ENCODE measurements at places on chromosomes 12 and 14. TPM values are rescaled to one million over a fixed set of nuclear protein-coding genes. Genes with fewer than 3 reads are reported as not detected.

DNA sequence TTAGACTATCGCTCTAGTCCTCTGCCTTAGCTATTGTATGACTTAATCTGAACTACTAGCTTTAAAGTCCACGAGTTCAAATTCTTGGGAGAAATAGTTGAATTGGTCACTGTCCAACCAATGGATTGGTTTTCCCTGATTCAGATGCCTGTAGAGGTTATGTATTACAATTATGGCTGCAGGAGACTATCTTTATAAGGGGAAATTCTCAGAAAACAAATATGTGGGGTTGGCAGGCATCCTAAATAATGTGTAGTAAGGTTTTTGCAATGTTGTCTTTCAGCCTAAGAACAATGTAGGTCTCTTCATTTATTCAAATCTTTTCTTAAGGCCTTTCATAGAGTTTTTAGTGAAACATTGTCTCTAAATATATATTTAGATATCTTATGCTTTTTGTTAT, 26.9 kb downstream of the MYRFL start:
- no peak for DNase-seq

- no peak for DNase-seq
Measured at GRCh38 chr14:75539561-75540478, 17.6 kb downstream of the BATF start.

DNA sequence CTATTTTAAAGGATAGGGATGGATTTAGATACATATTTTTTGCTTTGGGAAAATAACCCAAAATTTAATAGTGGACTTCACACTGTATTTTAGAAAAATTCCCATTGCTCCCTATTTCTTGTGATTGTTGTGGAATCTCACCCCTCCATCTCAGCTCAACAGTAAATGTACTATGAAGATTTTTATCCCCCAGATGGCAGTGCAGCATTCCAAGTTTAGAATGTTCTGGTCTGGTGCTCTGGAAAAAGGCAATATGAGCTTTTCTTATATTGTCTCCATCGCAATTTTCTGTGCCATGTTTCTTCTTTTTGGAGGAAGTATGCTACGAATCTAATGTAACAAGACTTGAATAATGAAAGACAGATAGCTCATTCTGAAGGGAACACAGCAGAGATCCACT, 471.7 kb upstream of the SYT1 start:
- DNase-seq = no peak

GRCh38 chr12:106139422-106140171, 843 bp upstream of the NUAK1 start:
- DNase-seq = peak; percentile 81

- DNase-seq = no peak
Measured at GRCh38 chr14:78254911-78255461, 84.8 kb downstream of the NRXN3 start.

GRCh38 chr12:45743247-45743646, 13.7 kb downstream of the ARID2 start:
- DNase-seq = no peak

DNA sequence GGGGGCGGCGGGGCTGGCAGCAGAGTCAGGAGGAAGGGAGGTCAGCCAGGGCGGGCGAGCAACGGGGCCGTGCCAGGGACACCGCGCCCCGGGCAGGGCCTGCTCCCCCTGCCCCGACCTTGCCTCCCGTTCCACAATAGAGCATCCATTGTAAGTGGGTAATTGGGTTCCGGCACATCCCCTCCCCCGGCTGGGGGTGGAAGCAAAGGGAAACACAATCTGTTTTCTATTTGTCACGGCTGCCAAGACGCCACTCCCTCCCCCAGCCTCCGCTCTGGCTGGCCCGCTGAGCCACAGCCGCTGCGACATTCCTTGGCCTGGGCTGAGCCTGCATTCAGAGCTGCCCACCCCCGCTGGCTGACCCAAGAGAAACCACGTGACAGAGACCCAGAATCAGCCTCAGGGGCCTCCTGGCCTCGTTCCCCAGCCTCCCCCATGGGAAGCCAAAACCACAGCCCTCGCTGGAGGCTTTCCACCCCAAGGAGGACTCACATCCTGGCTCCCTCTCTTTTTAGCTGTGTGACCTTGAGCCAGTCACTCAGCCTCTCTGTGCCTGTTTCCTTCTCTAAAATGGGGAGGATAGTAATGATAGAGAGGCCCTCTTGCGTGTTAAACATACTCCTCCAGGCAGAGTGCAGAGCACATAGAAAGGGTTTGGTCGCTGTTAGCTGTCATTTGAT, 117.6 kb downstream of the SCARB1 start:
- DNase-seq = peak; percentile 87

DNA sequence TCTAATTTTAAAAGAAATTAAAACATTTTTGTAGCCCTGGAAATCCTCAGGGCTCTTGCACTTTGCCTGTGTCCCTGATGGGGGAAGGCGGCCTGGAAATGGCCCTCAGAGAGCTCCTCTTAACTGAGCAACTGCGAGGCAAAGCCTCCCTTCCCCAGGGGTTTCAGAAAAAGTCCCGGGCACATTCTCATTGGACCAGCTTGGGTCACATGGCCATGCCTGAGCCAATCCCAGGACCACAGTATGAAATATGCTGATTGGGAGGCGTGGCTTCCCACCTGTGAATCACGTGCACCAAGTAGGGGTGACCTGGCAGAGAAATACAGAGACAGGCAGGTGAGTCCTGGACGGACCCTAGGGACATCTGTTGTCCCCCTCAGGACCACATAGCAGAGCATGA, 90.4 kb upstream of the SFSWAP start:
- DNase-seq = no peak

- DNase-seq = peak; percentile 58
Measured at GRCh38 chr12:62724947-62725451, 210.0 kb downstream of the PPM1H start.

DNA sequence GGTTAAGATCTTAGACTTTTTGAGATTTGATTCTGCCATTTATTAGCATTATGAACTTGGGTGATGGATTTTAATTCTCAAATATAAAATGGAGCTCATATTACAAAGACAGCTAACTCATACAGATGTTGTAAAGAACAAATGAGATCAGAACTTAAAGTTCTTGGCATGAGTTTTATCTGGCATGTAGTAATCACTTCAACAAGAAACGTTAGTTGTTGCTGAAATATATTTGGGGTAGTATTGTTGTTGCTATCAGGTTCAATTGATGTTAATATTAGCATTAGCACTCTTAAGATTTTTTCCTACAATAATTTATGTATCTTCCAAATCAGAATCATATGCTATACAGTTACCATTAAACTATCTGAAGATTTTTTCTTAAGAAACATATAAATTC, 71.0 kb downstream of the SLC6A15 start:
- no peak for DNase-seq

DNA sequence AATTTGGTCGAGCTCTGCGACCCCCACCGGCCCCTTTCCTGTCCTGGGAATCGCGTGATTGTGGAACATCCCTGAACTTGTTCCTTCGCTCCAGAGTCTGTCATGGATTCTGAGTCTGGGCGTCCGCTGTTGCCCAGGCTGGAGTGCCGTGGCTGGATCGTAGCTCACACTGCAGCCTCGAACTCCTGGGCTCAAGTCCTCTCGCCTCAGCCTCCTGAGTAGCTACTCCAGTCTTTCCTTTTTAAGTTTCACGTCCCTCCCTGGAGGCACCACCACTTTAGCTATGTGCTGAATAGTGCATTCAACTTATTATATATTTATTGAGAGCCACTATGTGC, 698 bp downstream of the ACOT6 start:
- DNase-seq = peak; percentile 36

DNA sequence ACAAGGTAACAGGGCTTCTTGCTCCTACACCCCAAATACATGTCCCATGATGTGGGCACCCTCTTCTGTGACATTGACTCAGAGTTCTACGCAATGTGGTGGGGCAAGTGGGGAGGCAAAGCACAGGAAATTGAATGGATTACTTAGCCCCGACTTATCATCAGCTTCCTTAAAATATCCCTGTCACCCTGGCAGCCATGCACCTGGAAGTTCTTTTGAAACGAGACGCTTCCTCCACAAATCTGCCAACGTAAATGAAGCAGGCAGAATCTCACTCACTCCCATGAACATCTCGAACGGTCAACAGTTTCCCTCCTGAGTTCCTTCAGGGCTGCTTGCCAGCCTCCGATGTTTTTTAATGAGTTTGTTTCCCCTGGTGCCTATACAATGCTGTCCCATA, 33.5 kb downstream of the RNFT2 start:
- no peak for DNase-seq

DNA sequence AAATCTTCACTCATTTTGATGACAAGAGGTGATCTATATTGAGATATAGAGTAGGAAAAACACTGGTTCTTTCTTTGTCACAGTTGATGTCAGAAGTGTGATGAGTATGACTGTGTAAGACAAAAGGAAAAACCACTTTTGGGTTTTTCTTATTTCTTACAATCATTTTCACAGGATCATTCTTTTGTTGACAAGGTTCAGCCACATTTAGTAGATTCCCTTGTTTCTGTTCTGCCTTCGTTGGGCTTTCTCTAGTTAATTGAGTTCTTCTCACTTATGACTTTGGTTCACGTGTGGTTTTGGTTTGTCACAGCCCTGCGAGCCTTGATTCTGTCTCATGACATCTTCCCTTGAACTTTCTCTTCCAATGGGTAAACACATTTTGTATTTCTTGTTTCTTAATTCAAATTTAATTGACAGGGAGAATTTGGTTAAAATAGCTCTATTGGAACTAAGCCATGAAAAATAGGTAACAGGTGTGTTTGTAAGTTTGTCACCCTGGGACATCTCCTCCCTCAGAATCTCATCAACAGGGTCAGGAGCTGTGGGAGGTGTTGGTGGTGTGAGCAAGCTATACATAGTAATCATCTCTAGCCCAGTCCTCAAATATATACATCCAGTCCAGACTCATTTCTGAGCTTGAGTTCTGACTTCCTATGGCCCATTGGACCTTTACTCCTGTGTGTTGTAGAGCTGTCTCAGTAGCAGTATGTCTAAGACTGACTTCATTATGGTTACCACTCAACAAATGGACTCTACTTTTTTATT, 255.3 kb downstream of the BMP4 start:
- no peak for DNase-seq

DNA sequence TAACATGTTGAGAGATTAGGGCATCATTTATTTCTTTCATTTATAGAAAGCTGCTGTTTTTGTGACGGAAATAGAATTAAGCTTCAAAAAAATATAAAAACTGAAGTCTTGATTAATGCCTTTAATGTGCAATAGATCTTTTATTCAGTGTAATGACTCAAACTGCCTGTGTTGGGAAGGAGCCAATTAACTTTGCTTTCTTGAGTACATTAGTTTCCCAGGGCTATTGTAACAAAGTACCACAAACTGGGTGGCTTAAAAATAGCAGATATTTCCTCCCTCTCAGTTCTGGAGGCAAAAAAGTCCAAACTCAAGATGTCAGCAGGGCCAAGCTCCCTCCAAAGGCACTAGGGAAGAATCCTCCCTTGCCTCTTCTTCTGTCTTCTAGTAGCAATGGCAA, 36.6 kb downstream of the EID3 start:
- DNase-seq = no peak

DNA sequence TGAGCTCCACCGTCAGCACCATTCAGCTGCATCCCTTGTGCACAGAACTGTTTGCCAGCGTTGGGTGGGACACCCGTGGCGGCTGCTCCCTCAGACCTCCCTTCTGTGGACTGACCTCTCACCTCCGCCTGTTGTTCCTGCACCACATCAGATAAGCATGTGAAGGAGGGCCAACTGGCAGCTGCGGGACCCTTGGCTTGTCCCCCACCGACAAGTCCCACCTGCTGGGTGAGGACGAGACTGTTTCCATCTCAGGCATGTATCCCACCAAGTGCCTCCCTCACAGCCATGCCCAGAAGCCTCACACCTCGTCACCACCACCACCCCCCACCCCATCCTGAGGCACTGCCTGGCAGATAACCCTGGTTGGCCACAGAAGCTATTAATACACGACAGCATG, 18.6 kb upstream of the TEAD4 start:
- no peak for DNase-seq

NR4A1 gene
- 52.0 TPM for total RNA-seq

GARIN6 gene
- not detected for total RNA-seq

KERA gene
- not detected for total RNA-seq

DLGAP5 gene
- total RNA-seq = 35.9 TPM
